CD4-positive, alpha-beta T cell treated with Interferon alpha-2 for 1 hour (primary cell): ENCODE measurements at places on chromosomes 7 and 10.

DNA sequence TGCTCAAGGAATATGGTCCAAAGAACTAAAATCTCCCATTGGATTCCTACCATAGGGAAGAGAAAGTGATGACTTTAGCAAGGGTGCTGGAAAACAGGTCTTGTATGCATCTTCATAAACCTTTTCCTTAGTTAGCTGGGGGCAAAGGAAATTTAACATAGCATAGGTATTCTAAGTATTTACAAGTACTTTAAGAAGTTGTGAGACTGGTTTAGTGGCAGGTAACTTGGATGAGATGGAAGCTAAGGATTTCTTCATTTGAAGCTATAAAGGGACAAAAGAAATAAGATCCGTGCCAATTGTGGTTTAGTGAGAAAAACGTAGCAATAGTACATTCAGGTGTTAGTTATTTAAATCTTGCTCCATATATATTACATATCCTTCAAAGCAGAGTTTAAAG is 183.4 kb upstream of the TCF7L2 start:
- no peak for DNase-seq

- no peak for DNase-seq
Measured at GRCh38 chr10:43047288-43047970, 29.4 kb upstream of the RET start.

DNA sequence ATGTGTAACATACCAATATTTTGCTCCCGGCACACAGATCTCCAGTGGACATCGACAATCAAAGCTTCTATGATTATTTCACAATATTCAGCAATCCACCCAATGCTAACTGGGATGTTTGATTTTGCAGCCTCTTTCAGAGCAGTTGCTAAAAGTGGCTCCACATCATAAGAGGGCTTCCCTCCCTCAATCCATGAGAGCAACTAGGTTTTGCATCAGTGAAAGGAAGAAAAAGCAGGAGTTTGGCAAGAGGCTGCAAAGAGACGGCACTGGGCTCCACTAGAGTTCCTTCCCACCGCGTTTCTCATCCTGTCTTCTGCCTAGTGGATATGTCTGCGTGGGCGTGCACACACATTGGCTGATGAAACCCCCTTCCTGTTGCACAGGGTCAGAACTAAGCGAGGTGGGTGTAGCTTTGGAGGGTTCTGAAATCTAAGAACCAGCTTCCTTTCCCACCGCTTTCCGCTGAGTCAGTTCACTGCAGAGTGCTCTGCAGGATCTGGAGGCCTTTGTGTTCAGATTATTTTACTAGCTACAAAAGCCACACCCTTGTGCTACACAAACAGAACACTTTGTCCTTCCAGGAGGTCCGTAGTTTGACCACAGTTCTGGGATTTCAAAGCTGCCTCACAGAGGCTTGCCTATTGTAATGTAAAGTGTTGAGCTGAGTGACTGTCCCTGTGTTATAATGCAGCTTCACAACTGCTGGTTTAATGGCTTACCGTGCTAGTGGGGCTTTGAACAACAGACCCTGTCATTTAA is 28.1 kb downstream of the ARL4A start:
- DNase-seq = peak; percentile 4

DNA sequence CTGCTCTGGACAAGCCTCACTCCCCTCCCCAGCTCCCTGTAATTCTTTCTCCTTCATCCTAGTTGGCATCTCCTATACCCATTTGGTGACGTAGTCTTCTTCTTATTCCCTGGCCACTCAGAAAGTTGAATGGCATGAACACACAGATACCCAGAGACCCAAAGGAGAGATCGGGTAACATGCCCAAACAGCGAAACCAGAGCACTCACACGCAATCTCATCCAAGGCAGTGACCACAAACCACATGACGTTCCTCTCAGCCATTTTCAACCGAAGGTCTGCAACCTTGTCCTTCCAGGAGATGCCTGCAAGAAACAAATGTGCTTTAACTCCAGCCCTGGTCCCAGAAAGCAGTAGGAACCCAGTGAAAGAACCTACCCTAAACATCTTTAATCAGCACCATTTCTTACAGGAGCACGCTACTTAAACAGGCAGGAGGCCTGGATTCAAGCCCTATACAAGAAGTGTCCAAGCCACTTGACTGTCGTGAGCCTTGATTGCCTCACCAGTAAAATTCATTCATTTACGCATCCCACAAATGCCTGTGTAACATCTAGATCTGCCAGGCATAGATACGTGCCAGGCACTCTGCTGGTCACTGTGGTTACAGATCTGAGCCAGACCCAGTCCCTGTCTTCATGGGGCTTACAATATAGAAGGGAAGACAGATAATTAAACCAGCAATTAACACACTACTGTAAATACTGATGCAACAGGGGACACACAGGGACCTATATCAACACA is 37.1 kb downstream of the XPNPEP1 start:
- no peak for DNase-seq

DNA sequence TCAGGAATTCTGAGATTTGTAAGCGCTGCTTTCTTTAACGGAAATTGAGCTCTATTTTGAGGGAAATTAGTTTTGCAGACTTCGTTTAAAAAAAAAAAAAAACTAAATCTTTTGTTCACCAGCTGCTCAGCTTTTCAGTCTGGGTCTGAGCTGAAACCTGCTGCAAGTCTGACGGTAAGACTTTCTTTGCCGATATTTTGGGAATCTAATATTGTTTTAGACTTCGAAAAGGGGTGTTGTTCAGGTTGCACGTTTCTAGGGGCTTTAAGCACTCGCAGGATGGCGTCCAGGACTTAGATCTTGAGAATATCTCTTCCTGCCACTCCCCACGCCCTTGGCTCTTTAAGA is 1.8 kb upstream of the MEOX2 start:
- DNase-seq = no peak

DNA sequence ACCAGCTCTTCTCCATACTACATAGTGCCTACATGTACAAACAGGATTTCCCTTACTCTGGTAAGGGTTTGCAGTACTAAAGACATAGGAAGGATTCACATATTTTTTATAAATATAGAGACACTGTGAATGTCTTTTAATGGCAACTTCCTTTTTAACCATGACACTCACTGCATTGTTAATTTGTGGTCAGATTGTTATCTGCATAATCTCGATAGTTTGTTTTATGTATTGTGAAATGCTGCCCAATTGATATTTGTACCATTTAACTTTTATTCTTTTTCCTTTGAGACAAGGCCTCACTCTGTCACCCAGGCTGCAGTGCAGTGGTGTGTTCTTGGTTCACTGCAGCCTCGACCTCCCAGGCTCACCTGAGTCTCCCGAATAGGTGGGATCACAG is 39.7 kb downstream of the SP8 start:
- no peak for DNase-seq

GRCh38 chr10:60399328-60399727 is 9.7 kb upstream of the ANK3 start:
- DNase-seq = no peak

DNA sequence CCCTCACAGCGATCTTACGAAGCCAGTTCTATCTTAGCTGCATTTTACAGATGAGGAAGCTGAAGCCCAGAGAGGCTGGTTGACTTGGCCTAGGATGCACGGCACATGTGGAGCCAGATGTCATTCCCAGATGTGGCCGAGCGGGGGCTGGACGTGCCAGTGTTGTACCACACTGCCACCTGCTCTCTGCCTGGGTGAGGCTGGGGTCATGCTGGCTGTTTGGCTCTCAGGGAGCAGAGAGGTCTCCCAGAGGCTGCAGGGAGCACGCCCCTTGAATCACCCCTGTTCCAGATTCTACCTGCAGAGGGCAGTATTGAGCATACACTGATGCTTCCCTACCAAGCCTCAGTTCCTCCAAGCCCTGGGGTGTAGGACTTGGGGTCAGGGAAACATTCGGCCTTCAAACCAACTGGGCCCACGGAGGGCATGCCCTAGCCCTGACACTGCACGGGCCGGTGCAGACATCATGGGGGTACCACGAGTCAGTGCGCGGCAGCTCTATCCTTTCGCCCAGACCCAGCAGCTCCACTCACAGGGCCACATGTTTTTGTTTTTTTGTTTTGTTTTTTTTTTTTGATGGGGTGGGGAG is 3.8 kb upstream of the GTF2IRD1 start:
- DNase-seq = peak; percentile 51
